Fibroblast of the aortic adventitia (primary cell): ENCODE measurements at places on chromosomes 4 and X. TPM values are rescaled to one million over a fixed set of nuclear protein-coding genes. Genes with fewer than 3 reads are reported as not detected.

The DUX4 gene
- not detected in 2 replicates for total RNA-seq

The SLC49A3 gene
- total RNA-seq, result 5.6 and 11.6 TPM in 2 replicates

The CSAG1 gene
- total RNA-seq, result not detected in 2 replicates

The CXCL10 gene
- not detected in 2 replicates for total RNA-seq

The SLC26A1 gene
- 0.27 TPM in 1 of 2 replicates, not detected in the other for total RNA-seq

The FGFBP1 gene
- total RNA-seq, result not detected in 2 replicates

The RHOXF2B gene
- not detected in 2 replicates for total RNA-seq

The IL2RG gene
- not detected in 2 replicates for total RNA-seq

The APLN gene
- total RNA-seq, result 0.54 and 3.8 TPM in 2 replicates

The KLHL4 gene
- 5.0 and 10.0 TPM in 2 replicates for total RNA-seq

The RIPPLY1 gene
- not detected in 2 replicates for total RNA-seq

The FAT4 gene
- total RNA-seq, result 29.2 and 32.8 TPM in 2 replicates

The CDS1 gene
- 0.36 and 0.57 TPM in 2 replicates for total RNA-seq

The PRR32 gene
- total RNA-seq, result not detected in 2 replicates

The MAGEC3 gene
- 0.27 TPM in 1 of 2 replicates, not detected in the other for total RNA-seq

The MAGIX gene
- 1.7 and 2.9 TPM in 2 replicates for total RNA-seq

The SMIM10 gene
- 5.0 and 6.6 TPM in 2 replicates for total RNA-seq

The FAM47A gene
- not detected in 2 replicates for total RNA-seq

The LANCL3 gene
- total RNA-seq, result 0.18 TPM in 1 of 2 replicates, not detected in the other

The LONRF3 gene
- 1.5 TPM in 1 of 2 replicates, not detected in the other for total RNA-seq
